ENCODE measurements at places on chromosomes 1 and 21. TPM values are rescaled to one million over a fixed set of nuclear protein-coding genes. Genes with fewer than 3 reads are reported as not detected.

RASSF5 gene
- 8.8 TPM for polyA plus RNA-seq

DNA sequence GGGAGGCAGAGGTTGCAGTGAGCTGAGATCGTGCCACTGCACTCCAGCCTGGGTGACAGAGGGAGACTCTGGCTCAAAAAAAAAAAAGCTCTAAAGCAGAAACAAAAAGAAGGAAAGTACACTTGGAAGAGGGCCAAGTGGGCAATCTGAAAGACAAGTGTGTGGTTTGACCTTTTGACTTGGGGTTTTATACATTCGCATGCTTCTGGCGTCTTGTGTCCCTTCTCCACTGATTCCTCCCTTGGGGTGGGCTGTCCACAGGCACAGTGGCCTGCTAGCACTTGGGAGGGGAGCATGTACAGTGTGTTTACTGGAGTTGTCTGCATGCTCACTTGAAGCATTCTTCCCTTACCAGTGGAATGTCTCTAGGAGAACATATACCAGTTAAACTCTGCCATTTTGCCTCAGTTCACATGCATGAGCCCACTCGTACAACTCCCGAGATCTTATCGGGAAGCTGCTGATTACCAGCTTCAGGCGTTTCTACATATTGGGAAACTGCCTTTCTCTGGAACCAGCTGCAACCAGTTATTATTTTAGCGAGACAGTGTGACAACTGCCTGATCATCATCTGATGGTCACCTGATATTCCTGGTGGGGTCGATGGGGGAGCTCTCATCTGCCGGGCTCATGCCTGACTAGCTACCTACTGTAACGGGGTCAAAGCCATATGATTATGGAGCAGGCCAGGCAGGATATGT lies 113.5 kb upstream of the ZNF678 start:
- DNase-seq = no peak

NR5A2 gene
- polyA plus RNA-seq = 3.6 TPM

DNA sequence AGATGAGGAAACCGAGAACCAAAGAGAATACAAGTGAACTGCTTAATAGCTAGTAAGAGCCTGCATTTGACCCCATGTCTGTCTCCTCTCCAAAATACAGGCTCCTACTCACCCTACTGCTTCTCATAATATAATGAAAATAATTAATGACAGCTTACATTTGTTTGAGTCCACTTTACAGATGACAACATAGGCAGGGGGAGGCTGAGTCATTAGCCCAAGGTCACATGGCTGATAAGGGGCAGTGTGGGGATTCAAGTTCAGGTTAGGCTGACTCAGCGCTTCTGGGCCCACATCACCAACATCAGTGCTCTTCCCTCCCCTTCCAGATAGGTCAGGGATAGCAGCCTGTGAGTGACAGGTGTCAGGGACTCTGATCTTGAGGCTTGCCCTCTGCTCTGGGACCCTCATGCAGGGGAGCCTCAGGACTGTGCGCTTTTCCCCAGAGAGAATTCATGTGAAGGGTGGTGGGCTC lies 16.2 kb downstream of the AZIN2 start:
- no peak for DNase-seq

ADCY10 gene
- 0.05 TPM for polyA plus RNA-seq

GRCh38 chr1:183090391-183091006 lies 67.3 kb downstream of the LAMC1 start:
- DNase-seq = peak; percentile 93

OXCT2 gene
- not detected for polyA plus RNA-seq

CLCA2 gene
- not detected for polyA plus RNA-seq

DNA sequence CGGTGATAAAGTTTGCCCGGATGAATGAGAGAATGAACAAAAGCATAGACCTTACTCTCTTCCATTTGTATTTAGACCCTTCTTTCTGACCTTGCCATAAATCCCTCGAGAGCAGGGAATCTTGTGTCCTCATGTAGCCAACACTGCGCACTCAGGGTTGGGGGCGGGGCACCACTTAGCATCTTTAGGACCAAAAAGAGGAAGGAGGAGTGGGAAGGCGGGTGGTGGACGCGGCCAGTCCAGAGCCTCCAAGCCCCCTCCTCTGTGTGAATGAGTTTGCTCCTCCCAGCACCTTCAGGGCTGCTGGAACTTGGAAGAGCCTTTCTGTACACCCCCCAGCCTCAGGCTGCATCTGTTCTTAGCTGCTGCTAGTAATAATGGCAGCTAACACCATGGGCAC lies 141.9 kb upstream of the TMEM51 start:
- DNase-seq = no peak

- DNase-seq = no peak
Measured at GRCh38 chr1:77768006-77768405, 8.4 kb upstream of the USP33 start.

DNA sequence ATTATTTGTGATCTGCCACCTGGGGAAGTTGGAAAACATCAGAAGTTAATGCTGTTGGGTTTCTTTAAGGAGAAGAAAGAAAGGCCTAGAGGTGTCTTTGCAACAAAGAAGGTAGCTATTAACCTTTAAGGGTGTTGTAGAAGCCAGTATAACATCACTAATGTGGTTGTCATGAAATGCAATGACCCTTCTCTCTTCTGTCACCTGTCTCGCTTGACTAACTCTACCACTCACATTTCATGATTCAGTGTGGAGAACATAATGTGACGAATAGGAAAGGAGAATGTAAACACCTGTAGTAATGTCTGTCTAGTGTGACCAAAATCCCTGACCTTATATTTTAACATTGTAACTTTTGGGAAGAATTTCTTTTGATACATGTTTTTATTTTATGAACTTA lies 211.7 kb upstream of the UBE2U start:
- DNase-seq = no peak

COL16A1 gene
- 149 TPM for polyA plus RNA-seq

- no peak for DNase-seq
Measured at GRCh38 chr1:69766431-69767180, 198.9 kb downstream of the LRRC7 start.

- DNase-seq = no peak
Measured at GRCh38 chr21:15671188-15671587, 58.6 kb upstream of the USP25 start.

DNA sequence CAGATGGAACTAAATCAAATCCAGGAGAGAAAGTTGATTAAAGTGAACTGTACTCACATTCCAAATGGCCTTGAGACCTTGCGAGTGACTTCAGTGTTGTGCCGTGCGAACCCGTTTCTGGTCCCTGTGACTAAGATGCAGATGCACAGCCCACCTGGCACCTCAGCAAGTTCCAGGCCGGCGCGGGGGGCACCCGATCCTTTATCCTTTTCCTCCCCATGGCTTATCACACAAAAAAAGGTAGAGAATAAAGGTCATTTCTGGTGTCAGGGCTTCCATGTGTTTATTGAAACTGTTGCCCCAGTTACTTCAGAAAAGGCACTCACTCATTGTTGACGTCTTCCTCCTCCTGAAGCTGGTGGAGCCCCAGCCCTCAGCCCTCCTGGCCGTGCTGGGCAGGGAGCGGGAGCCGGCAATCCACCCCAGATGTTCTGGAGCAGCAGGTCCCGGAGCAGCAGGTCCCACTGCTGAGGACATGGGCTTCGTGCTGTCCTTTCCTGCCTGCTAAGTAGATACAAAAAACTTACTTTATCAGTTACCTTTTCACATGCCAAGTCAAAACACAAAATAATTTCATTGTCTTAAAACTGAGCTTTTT lies 53.0 kb downstream of the PCNT start:
- DNase-seq = no peak

SFN gene
- 0.21 TPM for polyA plus RNA-seq

TNFSF18 gene
- polyA plus RNA-seq = 0.08 TPM

DNA sequence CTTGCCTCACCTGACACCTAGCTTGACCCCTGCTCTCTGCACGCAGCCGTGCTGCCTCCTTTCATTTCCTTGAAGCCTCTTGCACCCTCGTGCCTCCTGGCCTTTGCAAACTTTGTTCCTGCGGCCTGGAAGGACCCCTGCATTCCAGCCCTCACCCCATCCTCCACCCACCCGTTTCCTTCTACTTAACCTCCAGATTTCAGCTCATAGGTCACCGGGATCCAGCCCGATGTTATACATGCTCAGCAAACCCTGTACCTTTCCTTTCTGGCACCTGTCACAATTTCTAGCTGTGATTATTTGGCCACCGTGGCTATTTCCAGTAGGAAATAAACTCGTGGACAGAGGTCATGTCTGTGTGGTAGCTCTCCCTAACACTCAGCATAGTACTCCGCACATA lies 4.5 kb downstream of the EDARADD start:
- DNase-seq = no peak

- no peak for DNase-seq
Measured at GRCh38 chr1:211724687-211725196, 49.3 kb upstream of the NEK2 start.

Data from muscle of back (tissue), 13 donors.